Activated T-cell treated with anti-CD3 and anti-CD28 coated beads, Interleukin-2, amount 50 U/mL, for 4 hours (primary cell): ENCODE measurements at places on chromosomes 6 and 20. TPM values are rescaled to one million over a fixed set of nuclear protein-coding genes. Genes with fewer than 3 reads are reported as not detected.

GRCh38 chr20:39986173-39986904 lies 702.7 kb downstream of the MAFB start:
- DNase-seq: no peak

DNA sequence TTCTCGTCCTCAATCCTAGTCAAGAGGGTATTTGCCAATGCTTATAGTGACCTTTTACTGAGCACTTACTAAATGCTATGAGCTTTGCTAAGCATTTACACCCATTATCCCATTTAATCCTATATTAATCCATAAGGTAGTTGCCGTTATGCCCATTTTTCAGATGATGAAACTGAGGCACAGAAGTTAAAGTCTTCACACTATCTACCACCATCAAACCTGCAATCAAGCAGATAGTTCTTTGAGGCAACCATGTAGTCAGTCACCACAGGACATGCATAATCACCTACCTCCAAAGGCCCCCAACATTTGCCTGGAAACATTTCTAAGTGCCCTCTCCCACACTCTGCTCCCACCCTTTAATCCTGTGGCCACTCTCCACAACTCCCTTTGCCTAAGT lies 149.6 kb downstream of the LY86 start:
- DNase-seq: no peak

GRCh38 chr20:43909720-43910119 lies 4.9 kb upstream of the TOX2 start:
- DNase-seq: no peak

Gene COL20A1
- not detected for total RNA-seq

GRCh38 chr6:12010635-12011275 lies 1.4 kb upstream of the HIVEP1 start:
- no peak for DNase-seq

Gene RAET1G
- total RNA-seq: not detected

GRCh38 chr6:170437719-170438401 lies 115.2 kb downstream of the PSMB1 start:
- no peak for DNase-seq

GRCh38 chr6:163309491-163310026 lies 105.0 kb upstream of the QKI start:
- DNase-seq: no peak

GRCh38 chr6:119283979-119284545 lies 65.5 kb downstream of the MAN1A1 start:
- no peak for DNase-seq

GRCh38 chr20:19765913-19766312 lies 7.9 kb downstream of the RIN2 start:
- DNase-seq: no peak

GRCh38 chr6:166476061-166476591 lies 93.4 kb upstream of the MPC1 start:
- no peak for DNase-seq

- DNase-seq: no peak
Observed at GRCh38 chr20:15700147-15700765, 873.0 kb downstream of the KIF16B start.

DNA sequence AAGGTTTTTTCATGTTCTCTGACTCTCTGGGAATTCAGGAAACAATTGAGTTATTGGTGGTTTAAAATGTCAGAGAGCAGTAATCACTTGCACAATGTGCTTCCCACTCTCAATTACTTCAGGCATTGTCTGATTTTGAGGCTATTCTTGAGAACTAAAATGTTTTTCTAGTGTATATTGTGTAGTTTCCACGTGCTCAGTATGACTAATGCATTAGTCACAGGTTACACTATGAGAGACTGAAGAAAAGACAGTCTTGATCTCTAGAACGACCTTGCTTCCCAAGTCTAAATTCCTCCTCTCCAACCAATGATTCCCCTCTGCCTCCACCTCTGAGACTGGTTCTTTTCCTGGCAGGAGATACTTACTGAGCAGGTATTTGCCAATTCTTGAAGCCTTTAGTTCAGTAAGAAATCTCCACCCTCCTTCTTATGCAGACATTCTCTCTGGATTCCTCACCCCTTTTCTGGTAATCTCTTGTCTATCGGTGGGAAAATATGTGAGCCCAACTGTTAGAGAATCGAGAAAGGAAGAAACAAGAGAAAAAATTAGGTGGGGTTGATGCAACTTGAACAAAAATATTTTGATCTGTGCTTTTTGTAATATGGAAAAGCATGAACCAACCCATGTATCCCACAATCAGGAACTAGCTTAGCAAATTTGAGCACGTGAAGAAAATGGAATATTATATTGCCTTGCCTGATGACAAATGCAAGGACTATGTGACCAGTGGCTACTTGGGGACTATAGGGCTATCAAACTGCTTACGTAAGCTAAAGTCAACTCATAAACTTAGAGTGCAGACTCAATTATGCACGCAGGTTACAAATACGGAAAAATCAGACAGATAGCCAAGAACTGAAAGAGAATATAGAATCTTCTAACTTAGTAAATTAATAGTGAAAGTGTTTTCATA lies 61.1 kb upstream of the SLC22A16 start:
- no peak for DNase-seq

Gene SLC32A1
- not detected for total RNA-seq

Gene TTK
- total RNA-seq: 7.6 TPM

- DNase-seq: no peak
Observed at GRCh38 chr20:6838181-6838826, 70.8 kb downstream of the BMP2 start.

DNA sequence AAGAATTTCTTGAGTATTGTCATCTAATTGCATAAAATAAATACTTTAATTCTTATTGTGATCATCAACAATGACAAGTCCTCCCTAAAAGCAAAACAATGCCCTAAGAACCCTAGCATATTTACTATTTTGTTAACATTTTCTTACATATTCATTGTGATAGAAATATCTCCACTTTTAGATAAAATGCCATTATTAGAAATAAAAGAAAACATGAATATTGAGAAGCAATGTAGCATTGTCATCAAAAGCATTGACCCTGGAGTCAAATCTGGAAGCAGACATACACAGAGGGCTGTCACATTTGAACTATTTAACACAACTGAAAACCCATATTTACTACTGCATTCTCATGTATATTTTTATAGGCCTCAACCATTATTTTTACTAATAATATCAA lies 257.7 kb downstream of the SYNE1 start:
- no peak for DNase-seq

Gene FAXC
- not detected for total RNA-seq

DNA sequence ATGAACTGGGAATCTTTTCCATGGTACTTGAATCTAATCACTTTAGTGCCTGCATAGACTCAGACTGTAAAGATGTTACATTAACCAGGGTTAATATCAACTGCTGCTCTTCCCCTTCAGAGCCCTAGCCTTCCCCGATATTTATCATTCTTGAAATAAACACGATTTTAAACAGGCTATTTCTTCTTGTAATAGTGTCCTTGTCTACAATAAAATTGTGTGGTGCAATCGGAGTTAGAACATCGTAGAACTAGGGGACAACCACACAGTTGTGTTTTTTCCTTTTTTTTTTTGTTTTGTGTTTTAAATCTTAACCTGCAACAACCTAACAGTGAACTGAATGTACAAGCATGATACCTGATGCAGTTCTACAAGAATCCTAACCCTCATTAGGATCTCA lies 4.5 kb downstream of the GJA1 start:
- no peak for DNase-seq

DNA sequence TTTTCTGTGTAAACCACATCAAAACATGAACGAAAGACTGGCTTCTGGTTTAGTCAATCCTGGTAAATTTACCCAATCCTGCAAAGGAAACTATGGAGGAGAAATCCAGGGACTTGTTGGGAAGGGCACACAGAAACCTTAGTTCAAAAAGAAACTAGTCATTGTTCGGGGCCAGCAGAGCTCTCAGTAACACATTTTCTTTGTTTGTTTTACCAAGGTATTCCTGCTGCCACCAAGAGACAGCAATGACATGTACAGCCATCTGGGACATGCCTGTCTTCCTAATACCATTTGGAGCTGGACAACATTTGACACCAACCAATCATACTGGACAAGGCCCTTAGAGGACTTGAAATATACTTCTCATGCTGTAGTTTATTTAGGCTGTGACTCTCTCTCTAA lies 8.3 kb downstream of the OARD1 start:
- no peak for DNase-seq

Gene SMAP1
- 21.1 TPM for total RNA-seq

DNA sequence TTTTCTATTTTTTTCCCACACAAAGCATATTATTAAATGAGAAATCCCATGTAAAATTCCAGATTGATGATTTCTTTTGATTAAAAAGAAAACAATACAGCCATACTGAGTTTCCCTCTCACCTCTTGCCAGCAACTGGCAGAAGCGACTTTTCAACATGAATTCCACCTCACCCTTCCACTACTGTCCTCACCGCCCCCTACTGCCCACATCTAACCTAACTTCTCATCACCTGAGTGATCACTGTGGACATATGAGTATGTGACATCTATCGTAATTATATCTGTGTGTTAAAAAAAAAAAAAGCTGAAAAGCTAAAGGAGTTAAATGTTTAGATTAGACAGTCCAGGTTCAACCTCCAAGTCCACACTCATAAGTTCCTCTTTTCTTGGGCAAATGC lies 528.6 kb downstream of the PRKN start:
- DNase-seq: no peak

DNA sequence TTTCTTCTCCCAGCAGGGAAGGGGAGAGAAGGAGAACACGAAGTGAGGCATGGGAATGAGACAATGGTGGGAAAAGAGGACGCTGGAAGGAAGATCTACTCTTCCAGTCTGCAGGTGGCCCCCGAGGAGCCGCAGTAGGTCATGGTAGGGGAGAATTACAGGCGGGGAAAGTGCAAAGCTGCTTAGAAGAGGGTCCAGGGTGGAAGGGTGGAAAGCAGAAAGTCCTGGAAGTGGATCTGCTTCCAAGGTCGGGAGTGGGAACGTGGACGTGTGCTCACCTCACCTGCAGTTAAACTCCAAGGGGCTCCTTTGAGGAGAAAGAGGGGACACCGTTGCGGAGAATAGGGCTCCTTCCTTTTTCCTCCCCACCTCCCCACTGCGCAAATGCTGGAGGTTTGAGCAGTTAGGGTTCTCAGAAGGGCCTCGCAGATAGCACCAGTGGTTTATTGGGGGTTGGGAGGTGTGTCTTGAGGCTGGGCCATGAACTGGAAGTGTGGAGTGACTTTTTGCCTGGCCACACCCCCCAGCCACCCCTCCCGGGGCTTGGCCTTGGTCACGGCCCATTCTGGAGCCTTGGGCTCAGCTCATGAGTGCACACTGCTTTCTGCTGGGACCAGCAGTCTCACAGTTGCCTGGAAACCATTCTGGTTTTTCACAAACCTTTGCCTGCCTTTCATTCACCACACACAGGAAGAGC lies 100.4 kb upstream of the MLN start:
- DNase-seq: peak; percentile 46

DNA sequence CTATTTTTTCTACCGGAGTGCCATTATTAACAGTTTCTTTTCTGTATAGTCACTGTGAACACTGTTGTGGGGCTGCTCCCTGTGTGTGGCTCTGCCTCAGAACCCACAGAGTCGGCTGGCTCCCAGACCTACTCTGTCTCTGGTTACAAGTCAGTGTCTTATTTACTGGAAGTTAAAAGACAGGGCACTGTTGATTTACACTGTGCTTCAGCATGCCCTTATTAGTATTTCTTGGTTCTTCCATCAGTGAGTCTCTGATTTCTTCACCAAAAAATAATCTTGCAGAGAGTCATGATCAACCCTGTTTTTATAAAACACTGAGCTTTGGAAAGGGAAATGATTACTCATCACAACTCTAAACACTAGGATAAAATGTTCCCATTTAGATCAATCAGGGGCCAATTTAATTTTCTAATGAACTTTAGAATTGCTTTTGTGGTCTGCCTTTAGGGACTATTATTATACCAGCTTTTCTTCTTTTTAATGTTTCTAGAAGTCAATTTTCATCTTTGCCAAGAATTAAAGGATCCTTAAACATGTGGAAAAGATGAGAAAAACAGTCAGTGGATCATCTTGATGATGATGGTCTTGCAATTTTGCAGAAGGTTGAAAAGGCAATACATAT lies 92.6 kb downstream of the UTRN start:
- no peak for DNase-seq

- no peak for DNase-seq
Observed at GRCh38 chr6:56766806-56767178, 124.1 kb upstream of the DST start.

DNA sequence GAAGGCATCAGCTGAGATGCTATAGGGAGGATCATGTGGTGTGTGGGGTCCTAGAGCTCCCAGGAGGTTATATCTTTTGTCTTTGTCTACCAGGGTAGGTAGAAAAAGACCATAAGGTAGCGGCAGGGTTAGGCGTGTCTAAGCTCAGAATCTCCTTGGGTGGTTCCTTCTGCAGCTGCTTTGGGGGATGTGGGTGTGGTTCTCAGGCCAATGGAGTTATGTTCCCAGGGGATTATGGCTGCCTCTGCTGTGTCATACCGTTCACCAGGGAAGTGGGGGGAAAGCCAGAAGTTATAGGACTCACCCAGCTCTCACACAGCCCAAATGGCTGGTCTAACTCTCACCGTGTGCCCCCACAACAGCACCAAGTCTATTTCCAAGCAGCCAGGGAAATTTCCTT lies 107.4 kb upstream of the ADGRB3 start:
- no peak for DNase-seq

DNA sequence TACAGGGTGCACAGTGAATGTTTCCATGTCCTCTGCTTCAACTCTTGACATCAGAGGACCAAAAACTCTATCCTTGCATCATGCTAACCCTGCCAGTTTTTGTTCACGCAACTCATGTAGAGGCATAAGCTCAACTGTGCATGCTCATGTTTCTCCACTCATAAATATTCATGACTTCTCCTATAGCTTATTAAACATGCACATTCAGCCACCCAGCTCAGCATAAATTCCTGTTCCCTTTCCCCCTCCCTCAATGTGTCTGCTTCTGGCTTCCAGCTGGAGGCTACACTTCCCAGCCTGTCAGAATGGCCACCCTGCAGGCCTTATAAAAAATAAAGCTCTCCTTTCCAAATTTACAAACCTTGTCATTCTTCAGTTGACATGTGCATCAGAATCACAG lies 154.6 kb downstream of the KIF16B start:
- DNase-seq: no peak

DNA sequence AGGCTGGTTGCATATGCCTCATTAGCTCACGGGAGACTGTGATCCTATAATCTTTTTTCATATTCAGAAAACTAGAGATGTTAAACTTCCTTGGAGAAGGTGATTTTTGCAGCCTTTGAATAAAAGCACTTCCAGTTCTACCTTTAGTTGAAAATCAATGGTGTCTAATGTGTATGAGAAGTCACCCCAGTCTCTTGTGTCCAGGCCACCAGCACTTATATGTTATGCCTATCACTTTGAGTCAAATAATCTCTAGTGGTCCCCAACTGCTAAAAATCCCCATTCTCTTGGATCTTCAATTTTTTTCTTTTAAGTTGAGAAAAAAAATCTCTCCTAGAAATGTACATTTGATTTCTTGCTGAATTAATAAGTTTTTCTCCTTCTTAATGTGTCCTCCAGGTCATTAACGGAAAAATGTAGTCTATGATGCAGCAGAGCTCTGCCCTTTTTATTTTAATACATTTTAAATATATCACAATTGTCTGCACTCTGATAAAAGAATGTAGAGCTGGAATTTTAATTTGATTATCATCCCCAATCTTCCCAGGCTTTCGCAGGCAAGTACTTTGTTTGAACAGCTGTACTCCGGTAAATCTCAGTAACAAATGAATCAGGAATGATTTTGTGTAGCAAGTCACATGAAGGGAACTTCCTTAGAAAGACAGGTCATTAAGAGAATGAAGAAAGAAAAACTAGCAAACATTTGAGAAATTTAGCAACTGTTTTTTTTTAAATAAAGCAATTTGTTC lies 147.0 kb downstream of the SOX4 start:
- no peak for DNase-seq
